Stimulated activated CD4-positive, alpha-beta T cell treated with anti-CD3 and anti-CD28 coated beads, TNF-alpha, amount 100 ng/mL, for 48 hours (primary cell): ENCODE measurements at places on chromosomes 1 and 21.

- DNase-seq = no peak
Measured at GRCh38 chr1:8858888-8859706, 19.4 kb downstream of the ENO1 start.

GRCh38 chr1:230752407-230752806 is 5.2 kb downstream of the CAPN9 start:
- DNase-seq = no peak

DNA sequence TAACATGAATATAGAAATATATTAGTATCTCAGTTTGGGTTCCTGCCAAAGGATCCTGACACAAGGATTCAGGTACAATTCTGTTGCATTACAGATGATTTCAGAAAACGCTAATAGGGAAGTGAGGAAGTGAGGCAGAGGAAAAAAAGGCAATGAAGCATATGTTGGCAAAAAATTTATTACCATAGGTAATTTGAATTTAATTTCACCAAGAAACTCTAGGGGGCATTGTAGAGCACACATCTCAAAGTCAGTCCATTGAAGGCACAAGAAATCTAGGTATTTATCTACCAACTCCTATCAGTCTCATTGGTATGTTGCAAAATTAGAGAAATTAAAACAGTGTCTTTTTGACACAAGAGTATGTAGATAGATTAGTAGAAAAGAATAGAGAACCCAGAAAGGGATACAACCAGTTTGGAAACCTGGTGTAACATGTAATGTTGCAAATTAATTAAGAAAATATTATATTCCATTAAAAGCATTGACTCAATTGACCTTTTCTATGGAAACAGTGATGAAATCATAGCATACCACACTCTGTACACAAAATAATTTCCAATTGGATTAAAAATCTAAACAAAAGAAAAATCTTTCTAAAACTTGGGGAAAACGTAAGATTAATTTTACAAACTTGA is 104.9 kb upstream of the SNX7 start:
- no peak for DNase-seq

DNA sequence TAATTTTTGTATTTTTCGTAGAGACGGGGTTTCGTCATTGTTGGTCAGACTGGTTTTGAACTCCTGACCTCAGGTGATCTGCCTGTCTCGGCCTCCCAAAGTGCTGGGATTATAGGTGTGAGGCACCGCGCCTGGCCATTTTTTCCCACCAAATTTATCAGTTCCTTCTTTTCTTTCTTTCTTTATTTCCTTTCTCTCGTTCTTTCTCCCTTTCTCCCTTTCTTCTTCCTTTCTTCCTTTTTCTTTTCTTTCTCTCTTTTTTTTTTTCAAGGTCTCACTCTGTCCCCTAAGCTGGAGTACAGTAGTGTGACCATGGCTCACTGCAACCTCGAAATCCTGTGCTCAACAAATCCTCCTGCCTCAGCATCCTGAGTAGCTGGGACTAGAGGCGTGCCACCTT is 26.4 kb downstream of the MFSD2A start:
- no peak for DNase-seq

DNA sequence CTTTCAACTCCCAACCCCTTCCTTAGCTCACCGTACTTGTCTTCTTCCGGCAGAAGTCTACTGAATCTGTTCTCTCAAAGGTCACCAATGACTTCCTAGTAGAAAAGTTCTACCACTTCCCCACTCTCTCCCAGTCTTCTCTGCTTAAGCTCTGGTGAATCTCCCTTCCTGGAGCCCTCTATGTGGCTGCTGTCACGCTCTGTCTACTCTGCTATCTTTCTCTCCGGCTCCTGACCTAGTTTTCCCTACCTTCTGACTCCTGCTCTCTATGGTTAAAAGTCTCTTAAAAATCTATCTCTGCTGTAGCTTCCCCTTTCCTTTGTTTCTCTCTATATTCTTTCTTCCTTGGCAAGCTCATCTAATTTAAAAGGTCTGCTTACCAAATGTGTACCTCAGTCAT is 350.1 kb upstream of the GREM2 start:
- no peak for DNase-seq

- no peak for DNase-seq
Measured at GRCh38 chr1:69929308-69930057, 275.9 kb downstream of the LRRC40 start.

DNA sequence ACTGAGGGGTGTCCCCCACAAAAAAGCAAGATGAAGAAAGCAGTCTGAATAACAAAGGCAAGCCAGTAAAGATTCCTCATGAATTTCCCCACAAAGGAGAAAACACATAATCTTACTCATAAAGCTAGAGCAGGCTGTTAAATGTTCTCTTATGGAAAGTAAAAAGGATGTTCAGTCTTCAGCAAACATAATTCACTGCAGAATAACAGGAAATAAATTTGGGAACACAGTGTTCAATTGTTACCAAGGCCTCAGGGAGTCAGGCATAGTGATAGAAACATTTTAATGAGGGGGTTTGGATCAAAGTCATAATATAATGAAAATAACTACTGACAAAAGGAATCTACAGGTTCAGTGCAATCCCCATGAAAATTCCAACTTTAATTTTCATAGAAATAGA is 297.6 kb downstream of the DPYD start:
- no peak for DNase-seq

- DNase-seq = no peak
Measured at GRCh38 chr1:171803045-171803444, 21.6 kb downstream of the METTL13 start.

DNA sequence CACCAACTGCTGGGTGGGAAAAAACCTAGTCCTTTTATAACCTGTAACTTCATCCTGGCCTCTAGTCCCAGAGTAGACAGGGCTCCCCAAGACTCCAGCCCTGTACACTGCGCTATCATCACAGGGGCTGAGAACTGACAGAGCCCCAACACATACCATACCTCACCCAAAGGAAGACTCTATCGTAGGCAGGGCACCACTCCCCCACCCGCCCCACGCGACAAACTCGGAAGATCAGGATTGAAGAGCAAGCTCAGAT is 15.8 kb downstream of the INPP5B start:
- no peak for DNase-seq

DNA sequence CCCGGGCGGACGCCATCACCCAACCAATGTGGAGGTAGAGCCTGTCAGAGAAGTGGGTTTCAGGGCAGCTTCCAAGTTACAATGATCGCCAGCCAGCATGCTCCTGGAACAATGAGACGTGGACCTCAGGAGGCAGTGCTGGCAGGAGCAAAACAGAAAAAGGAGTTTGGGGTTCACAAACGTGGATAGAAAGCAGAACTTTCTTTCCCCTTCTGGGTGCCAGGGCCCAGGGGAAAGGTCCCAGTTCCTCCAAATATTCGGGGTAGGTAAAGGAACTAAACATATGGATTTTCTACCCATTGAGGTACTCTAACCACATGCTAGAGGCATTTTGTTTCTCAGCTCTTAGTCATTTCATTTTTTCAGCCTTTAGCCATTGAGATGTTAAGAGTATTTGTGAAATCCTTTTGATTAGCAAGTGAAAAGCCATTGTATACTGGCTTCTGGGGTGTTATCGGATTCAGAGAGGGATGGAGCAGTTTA is 488.4 kb upstream of the ADGRL2 start:
- no peak for DNase-seq

- DNase-seq = no peak
Measured at GRCh38 chr21:17527240-17527639, 14.4 kb downstream of the CXADR start.
